CD4-positive, alpha-beta T cell treated with Interleukin-1 beta for 1 hour (primary cell): ENCODE measurements at places on chromosomes 4 and X.

DNA sequence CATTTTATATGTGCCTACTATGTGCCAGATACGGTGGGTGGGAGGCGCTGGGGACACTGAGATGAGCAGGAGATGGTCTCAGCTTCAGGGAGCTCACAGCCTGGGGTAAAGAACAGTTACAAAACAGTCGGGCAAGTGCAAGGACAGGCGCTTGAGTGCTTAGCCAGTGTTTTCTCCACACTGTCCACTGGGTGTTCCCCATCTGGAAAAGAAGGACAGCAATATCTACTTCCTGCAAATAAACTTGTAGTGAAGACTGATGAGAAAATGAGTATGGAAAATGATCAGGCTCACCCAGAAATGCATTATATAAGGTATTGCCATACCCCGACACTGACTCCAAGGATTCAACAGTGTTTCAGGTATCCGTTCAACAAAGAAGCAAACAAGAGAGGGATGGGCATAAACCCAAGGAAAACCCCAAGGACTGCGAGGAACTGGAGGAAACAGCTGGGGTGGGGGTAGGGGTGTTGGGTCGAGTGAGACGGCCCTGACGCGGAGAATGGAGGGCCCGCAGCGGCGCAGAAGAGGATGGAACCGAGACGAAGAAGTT is 835 bp downstream of the TMEM185A start:
- DNase-seq = no peak

- no peak for DNase-seq
Observed at GRCh38 chr4:519885-520682, 21.1 kb downstream of the PIGG start.

DNA sequence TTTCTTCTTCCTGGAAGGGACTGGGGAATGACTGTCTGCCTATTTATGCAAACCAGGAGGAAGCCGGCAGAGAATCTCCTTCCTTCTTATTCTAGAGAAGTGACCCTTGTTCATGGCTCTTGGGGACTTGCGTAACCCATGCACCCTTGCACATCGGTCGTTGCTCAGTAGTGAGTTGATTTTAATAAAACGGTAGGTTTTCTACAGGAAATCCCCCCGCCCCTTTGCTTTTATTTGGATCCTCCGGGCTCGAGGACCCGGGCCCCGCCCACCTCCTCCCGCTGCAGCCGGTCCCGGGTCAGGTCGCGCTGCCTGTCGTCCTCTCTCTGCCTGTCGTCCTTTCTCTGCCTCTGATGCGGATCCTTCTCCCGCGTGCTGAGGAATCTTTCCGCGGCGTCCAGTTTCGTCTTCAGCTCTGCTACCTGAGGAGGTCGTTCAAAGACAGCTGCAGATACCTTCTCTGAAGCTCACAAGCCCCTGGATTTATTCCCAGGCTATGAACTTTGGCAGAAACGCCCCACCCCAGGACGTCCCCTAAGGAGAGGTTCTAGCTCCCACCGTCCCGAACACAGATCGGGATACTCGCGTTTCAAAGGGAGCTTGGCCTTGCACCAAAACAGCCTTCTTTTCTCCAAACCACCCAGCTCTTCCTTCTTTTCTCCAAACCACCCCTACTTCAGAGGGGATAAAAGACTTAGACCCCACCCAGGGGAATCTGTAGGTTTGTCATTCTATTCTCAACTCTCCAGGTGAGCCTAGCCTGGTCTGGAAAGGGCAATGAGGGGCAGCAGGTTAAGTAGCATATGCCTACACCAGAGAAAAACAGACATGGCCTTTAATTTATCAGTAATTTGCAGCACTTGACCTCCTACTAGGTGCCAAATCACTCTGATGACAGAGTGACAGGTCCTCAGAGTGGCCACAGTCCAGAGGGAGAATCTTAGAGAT is 7.0 kb downstream of the TNIP3 start:
- peak; percentile 27 for DNase-seq

DNA sequence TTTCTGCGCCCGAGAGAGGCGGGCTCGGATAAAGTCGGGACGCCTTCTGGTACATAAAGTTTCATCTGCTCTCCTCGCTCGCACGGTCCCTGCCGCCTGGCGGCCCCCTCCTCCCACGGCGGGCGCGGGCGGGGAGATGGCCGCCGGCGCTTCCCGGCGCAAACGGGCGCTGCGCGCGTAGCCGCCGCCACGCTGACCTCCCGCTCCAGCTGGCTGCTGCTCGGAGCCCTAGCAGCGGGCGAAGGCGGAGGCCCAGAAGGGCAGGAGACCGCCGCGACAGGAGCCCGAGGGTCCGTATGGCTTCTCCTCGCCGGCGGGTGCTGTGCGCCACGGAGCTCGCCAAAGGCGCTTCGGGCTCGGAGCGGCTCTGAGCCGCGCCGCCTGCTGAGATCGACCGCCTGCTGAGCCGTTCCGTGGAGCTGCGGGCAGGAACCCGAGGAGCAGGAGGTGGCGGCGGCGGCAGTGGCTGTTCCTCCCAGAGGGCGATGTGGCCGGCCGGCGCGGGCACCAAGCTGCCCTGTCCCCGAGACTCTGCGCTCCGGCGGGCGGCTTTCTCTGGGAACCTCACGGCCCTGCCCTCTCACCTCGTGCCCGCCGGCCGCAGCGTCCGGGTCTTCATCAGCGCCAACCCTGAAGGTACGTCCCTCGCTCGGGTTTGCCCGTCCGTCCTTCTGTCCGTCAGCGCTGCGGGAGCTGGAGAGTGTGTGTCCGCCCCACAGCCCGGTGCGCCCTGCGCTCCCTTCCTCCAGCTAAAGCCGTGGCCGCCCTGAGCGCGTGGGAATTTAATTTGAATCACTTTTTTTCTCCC is at the start of gene NWD2:
TSS of gene NWD2 (plus strand) at position 161 of the 808 bp plus-strand sequence. CDS start at position 486, 325 bp downstream.
- no peak for DNase-seq

DNA sequence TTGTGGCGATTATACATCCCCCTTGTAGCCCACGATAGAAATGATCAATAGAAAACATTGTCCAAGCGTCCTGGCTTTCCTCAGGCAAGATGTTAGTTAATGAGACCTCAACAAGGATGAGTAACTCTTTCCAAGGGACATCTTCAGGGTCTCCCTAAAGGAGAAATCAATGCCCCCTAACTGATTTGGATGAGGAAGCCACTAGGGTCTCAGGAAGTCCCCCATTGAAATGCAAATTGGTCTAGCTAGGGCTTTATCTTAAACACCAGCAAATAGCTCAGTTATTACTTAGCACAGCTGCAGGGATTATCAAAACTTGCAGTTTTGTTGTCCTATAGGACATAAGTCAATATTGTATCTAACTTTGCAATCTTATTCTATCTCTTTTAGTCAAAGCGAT is 721.5 kb downstream of the IL1RAPL1 start:
- DNase-seq = no peak

- DNase-seq = no peak
Observed at GRCh38 chr4:153207027-153207426, 2.8 kb downstream of the TRIM2 start.

- DNase-seq = no peak
Observed at GRCh38 chrX:107706309-107706708, 69.3 kb downstream of the TSC22D3 start.

GRCh38 chr4:147683188-147683591 is 773 bp downstream of the PRMT9 start:
- peak; percentile 23 for DNase-seq

GRCh38 chr4:30753316-30753715 is 33.1 kb downstream of the PCDH7 start:
- DNase-seq = no peak

- DNase-seq = no peak
Observed at GRCh38 chrX:11111947-11112346, 815 bp downstream of the HCCS start.

DNA sequence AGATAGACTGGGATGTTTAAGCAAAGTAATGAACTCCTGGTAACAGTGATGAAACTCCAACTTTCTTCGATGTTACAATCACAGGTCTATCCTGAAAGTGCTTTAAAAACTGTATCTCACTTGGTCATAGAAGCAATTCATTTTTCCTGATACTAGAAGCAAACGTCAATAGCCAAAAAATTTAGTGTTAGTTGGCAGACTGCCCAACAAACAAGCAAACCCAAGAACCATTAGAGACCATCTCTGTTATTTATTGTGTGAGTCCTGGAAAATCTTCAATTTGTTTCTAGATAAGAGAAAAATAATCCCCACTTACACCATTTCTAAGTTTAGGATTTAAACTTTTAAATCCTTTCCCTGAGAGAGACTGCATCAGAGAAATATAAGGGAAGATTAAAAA is 553.9 kb downstream of the INPP4B start:
- DNase-seq = no peak

DNA sequence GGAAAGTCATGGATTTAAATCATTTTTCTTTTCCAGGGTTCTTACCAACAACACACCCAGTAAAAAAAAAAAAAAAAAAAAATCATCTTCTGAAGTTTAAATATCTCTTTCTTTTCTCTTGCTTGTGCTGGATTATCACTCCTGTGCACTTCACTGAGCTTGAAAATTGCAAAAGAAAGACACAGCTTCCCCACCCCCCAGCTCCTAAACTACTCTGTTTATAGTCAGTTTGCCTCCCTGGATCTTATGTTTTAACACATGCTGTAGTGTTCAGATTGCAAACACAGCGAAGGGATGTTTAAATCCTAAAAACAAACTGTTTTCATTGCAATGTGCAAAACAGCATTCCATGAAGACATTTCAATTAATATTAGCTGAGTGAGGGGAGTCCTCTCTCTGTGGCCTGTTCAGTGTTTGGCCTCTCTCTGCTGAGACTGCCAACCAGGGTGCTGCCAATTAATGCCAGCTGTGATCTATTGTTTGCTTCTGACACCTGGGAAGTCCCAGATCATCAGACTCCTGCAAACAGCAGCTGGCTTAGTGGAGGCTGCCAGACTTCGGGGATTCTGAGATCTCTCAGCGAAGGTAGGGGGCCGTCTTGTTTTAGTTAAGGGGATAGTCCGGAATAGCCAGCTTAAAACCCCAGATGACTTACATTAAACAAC is 171.1 kb upstream of the PITX2 start:
- DNase-seq = no peak

- no peak for DNase-seq
Observed at GRCh38 chr4:97507587-97508245, 635.6 kb downstream of the STPG2 start.

GRCh38 chrX:20269848-20270561 is 3.3 kb upstream of the RPS6KA3 start:
- DNase-seq = no peak

DNA sequence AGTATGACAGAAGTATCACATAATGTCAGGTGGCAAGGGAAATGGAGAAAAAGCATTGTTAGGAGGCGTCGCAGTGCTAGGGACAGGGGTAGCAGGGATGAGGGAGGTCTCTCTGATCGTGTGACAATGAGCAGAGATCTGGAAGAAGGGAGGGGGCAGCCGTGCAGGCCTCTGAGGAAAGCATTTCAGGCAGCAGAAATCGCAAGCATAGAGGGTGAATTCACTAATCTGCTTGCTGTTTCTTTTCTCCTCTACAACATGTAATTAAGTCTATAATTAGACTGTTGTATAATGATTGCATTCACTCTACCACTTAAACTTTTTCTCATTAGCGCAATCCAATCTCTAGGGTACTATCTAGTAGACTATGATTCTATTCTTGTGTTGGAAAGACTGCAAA is 9.1 kb downstream of the CYP4V2 start:
- DNase-seq = no peak

DNA sequence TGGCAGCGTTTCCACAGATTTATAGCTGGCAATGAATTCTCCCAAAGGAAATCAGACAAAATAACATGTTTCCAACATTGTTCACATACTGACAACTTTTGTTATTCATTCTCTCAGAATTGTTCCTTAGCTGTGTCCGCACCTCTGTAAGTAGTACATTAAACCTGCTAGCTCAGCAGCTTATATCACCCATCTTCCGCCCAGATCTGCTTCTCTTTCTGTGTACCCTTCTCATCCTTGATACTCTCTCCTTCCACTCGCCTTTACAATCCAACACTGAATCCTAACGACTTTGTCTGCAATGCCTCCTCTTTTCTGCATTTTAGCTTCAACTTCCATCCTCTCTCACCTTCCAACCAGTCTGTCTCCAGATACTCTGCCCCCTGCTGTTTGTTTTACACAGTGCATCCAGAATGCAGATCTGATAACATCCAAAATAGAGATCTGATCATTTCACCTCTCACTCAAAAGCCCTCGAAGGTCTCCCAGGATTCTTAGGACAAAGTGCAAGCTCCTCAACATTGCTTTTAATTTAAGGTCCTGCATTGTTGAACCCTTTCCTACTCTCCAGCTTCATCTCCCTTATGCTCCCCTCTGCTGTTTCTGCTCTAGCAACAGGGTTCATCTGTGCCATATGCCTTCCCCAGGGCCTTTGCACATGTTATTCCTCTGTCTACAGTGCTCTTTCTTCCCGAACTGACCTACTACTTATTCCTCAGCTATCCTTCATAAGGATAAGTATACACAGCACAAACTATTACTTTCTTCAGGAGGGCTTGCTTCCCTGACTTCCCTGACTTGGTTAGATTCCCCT is 67.3 kb upstream of the VBP1 start:
- DNase-seq = no peak

GRCh38 chr4:65083076-65083475 is 587.2 kb downstream of the EPHA5 start:
- no peak for DNase-seq

DNA sequence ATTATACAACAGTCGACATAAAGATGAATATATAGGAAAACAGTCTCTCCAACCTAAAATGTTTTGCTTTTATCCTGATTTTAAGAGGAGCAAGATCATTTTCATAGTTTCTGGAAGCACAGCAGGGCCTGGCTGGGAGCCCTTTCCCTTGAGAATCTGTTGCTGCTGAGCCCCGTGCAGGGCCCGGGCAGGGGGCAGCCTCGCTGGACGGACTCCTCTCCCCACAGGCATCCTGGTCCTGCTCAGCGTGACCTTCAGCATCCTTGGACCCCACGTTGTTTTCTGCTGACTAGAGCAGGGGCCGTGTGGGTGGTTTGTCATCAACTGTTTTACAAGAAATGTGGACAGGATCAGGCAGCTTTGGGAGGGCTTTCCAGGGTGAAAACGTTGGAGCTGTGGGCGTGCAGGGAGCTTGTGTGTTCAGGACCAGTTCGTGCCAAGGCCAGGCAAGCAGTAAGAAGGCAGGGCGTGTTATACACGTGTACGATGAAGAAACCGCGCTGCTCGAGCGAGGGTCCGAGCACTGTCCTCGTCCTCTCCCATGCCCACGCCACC is 25.0 kb downstream of the CPZ start:
- DNase-seq = no peak

DNA sequence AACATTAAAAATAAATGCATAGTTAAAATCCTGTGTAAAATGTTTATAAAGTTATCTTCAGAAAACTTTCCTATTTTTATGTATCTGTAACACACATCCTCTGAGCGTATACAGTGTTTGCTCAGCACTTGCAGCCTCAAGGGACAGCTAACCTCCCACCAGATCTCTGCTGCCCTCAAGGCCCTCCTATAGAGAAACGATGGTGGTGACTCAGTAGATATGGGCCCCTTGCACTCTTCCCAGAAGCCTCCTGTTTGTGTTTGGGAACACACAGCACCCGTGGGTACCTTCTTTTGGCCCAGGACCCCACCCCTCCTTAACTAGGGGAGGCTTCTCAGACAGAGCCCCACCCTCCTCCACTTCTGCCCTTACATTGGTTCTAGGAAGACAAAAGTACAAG is 26.7 kb downstream of the PJA1 start:
- DNase-seq = no peak

DNA sequence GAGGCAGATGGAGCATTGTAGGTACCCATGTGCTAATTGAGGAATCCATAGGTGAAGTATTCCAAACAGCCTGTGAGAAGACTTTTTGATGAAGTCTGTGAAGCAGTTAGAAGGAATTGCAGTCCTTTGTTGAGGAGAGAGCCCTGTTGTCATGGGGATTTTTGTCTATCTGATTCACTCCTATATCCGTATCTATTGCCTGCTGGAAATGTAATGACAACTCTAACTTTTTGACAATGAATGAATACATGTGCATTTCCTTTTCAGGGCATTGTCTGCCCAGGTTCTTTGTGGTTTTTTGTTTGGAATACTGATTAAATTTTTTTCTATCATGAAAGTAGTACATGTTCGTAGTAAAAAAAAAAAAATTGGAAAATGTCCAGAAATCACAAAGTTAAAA is 31.1 kb downstream of the STK32B start:
- DNase-seq = no peak
